RCC 7860 (cell line): ENCODE measurements at places on chromosomes 1 and 21.
A peak's percentile ranks its signal among the peaks of the same experiment; 100 is the strongest.

GRCh38 chr1:79259390-79260336, 253.1 kb upstream of the ADGRL4 start:
- peak; percentile 25 for DNase-seq

GRCh38 chr1:156103521-156103947, 11.0 kb upstream of the LMNA start:
- no peak for DNase-seq

- no peak for DNase-seq
Observed at GRCh38 chr1:115949156-115949555, 27.2 kb upstream of the SLC22A15 start.

DNA sequence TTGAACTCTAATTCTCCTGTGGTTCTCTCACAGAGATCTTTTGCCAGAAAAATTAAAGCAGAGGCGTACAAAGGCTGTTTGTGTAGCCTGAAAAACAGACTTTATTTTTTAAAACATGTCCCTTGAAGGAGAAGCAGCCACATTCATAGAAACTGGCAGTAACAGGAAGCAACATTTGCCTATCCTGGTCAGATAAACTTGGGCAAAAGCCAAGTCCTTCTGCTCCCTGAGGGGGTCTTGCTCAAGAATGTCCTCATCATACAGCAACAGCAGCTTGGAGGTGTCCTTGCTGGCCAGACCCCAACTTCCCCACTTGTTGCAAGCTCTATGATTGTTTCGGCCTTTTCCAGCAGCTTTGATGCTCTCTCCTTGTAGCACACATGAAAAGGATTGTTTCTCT, 36.3 kb downstream of the MSTO1 start:
- DNase-seq = no peak

DNA sequence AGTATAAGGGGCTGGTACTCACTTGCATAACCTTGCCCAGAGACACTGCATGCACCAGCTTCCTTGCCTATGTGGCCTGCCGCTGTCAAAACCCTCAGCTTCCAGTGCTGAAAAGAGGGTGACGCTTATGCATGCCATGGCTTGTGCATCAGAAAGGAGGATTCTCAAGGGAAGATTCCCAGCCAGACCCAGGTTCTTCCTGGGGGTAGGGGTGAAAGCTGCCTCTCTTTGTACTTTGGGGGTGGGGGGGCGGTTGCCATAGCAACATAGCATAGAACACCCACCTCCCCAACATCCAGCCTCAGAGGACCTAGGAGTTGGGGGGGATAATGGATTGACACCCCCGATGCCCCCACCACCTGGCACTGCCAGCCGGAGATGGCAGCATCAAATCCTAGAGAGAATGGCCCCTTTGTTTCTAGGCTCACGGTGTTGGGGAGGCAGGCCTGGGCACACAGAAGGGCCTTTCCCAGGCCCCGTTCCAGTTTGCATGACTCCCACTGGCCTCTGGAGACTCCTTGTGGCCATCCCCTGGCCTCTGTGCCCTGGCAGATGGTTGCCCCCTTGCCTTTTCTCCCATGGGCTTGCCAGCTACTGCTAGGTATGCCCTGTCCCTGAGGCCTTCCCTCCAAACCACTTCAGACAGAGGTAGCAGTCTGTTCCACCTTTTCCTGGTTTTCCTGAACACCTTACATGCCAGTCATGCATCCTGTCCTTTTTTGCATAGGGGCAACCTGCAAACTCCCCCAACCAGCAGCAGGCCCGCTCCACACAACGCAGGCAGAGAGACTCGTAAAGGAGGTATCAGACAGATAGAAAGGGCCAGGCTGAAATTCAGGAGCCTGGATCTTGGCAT, 44.6 kb downstream of the RHBG start:
- no peak for DNase-seq

DNA sequence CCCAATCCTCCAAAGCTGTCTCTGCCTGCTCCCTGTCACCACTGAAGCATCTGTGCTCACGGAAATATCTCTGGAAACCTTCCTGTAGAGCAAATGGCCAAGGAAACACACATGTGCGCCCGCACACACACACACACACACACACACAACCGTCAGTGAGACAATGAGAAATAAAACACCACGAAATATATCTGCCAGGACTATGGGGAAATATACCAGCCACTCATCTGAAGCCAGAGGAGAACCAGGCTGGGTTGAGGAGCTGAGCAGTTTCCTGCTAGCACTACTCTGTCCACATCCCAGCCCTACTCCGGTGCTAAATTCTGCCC, 25.1 kb upstream of the PLXNA2 start:
- no peak for DNase-seq

DNA sequence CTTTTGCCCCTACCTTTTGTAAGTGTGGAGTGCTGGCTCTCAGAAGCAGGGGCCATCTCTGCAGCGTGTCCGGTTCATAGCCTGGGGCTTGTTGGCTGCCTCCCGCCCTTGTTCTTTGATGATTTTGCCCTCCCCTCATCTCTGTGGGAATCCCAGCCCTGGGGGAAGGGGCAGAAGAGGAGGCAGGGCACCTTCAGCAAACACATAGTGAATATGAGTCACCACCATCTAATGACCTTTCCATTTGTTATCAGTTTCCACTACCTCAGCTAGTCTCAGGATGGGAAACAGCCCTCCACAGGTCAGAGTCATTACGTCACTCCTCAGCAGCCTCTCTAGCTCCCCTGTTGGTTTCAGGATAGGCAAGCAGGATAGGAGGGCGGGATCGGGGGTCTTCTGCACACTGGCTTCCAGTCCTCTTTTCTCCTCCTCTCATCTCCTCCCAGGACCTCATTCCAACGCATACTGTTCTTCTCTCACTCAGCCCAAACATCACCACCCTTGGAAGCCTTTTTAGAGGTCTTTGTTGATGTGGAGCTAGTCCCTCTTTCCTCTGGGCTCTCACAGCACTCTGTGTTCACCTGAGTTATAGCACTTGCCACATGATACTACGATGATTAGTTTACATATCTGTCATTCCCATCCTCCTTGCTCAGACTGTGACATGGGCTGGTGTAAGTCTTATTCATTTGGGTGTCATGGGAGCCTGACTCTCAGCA, 15.8 kb downstream of the GADD45A start:
- peak; percentile 93 for DNase-seq

DNA sequence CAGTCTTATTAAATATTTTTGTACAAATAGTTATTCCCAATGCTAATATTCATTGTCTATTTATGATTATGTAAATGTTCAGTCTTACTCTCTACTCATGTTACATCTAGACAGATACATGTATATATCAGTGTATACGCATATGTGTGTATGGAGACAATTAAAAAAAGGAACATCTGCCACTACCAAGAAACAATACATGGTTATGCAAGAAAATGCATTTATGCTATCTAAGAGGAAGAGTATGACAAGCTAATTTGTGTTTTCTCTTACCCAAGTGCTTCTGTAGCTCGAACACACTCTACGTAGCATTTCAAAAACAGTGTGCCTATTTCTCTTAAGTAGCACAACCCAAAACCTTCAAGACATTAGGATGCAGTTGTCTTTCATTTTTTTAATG, 6.1 kb upstream of the RLF start:
- no peak for DNase-seq

- no peak for DNase-seq
Observed at GRCh38 chr1:25642574-25643108, 26.1 kb downstream of the MAN1C1 start.

DNA sequence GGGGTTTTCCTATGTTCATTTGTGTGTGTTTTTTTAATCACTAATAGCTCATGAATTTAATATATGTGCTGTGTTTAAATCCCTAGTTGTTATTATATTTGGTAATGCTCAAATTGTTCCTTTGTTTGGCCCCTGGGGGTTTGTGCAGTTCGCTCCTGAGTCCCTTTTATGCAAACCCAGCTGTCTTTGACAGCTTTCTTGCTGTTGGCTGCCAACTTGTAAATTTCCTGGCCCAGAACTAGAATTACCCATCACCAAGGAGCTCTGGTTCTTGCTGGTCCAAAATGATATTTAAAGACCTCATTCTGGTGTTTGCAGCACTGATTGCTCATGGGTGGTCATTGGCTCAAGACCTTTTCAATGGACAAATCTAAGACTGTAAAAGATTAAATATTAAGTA, 39.6 kb upstream of the PGBD5 start:
- DNase-seq = no peak

GRCh38 chr1:85289848-85290335, 13.5 kb upstream of the BCL10 start:
- DNase-seq = no peak

DNA sequence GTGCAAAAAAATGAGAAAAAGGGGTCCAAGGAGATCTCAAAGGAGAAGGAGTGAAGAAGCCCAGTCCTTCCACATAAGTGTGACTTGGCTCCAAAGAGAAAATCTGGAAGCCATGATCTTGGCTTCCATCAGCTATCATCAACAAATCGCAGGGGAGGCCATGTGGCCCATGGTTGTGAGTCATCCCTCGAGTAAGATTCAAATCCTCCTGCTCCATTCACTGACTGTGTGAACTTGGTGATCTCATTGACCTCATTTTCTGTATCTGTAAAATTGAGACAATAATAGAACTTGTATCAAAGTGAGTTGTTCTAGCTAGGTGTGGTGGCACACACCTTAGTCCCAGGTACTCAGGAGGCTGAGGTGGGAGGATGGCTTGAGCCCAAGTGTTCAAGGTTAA, 79.1 kb upstream of the OLIG2 start:
- no peak for DNase-seq

GRCh38 chr1:232641507-232641906, 11.6 kb upstream of the SIPA1L2 start:
- no peak for DNase-seq
